ENCODE measurements at places on chromosomes 11 and 22. TPM values are rescaled to one million over a fixed set of nuclear protein-coding genes. Genes with fewer than 3 reads are reported as not detected.

GRCh38 chr11:64224891-64225607, 937 bp downstream of the TRPT1 start:
- DNase-seq, result no peak

- DNase-seq, result no peak
Measured at GRCh38 chr22:24578355-24579257, 14.3 kb downstream of the LRRC75B start.

Gene NLRP10
- not detected for total RNA-seq

Gene DDI1
- total RNA-seq, result not detected

- no peak for DNase-seq
Measured at GRCh38 chr11:89220684-89221339, 43.1 kb downstream of the TYR start.

DNA sequence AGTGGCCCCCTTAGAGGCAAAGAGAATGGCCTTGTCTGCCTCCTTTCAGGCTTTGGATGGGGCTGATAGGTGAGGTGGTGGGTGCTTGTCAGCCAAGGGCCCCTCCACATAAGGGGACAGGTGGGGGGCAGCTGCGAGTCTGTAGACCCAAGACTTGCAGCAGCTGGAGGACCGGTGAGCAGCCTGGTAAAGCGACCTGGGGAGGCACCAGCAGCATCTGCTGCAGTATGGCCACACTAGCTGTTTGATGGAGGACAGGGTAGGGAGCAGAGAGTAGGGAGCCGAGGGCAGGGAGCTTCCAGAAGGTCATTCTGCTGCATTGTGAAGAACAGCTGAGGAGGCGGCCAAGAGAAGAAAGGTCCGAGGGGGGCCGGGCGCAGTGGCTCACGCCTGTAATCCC, 16.8 kb upstream of the MRTFA start:
- no peak for DNase-seq
